KBM-7 (cell line): ENCODE measurements at places on chromosomes 6 and 20.

DNA sequence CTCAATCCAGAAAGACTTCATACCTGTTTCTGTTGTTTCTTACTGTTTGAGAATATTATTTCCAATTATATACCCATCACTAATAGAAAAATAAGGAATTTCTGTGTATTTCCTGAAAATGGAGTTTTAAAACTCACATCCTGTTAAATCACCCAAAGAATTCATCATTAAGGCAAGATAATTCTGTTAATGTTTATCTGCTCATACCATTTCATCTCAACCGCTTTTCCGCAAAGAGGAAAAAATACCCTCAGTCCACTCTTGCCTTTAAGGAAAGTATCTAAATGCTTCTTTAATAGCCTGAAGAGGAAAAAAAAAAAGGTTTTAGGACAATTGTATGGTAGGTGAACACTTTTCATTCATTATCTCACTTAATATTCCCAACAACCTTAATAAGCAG is 7.3 kb downstream of the TPMT start:
- no peak for DNase-seq

- no peak for DNase-seq
These were observed 210.9 kb downstream of the TBX18 start for GRCh38 chr6:84553527-84553926.

DNA sequence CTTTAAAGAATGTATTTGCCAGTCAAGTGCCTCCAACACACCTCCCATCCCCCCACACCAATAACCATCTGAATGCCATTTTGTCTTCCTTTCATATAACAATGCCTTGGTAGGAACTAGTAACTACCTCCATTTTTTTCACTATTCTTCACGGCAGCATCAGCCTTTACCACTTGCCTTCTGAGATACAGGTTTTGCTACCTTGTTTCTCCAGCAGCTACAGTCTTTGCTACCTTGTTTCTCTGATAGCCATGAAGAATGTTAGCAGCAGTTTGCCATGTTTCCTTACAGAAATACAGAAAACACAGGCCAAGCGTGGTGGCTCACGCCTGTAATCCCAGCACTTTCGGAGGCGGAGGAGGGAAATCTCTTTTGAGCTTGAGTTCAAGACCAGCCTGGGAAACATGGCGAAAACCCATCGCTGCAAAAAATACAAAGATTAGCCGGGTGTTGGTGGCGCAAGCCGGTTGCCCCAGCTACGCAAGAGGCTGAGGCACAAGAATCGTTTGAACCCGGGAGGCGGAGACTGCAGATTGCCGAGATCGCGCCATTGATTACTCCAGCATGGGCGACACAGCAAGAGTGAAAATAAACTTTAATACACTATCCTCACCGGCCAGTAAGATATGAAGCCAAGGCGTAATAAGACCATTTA is 100.9 kb downstream of the HFE start:
- DNase-seq, result peak; percentile 89

- DNase-seq, result no peak
These were observed 136.0 kb upstream of the TOP1 start for GRCh38 chr20:40892642-40893041.

GRCh38 chr6:92568541-92568940 is 850.8 kb downstream of the EPHA7 start:
- DNase-seq, result no peak

GRCh38 chr6:124008000-124008987 is 204.6 kb downstream of the NKAIN2 start:
- no peak for DNase-seq

- DNase-seq, result no peak
These were observed 11.3 kb downstream of the TFAP2A start for GRCh38 chr6:10403385-10404106.

- peak; percentile 38 for DNase-seq
These were observed 27.2 kb downstream of the VEGFA start for GRCh38 chr6:43796903-43797890.

DNA sequence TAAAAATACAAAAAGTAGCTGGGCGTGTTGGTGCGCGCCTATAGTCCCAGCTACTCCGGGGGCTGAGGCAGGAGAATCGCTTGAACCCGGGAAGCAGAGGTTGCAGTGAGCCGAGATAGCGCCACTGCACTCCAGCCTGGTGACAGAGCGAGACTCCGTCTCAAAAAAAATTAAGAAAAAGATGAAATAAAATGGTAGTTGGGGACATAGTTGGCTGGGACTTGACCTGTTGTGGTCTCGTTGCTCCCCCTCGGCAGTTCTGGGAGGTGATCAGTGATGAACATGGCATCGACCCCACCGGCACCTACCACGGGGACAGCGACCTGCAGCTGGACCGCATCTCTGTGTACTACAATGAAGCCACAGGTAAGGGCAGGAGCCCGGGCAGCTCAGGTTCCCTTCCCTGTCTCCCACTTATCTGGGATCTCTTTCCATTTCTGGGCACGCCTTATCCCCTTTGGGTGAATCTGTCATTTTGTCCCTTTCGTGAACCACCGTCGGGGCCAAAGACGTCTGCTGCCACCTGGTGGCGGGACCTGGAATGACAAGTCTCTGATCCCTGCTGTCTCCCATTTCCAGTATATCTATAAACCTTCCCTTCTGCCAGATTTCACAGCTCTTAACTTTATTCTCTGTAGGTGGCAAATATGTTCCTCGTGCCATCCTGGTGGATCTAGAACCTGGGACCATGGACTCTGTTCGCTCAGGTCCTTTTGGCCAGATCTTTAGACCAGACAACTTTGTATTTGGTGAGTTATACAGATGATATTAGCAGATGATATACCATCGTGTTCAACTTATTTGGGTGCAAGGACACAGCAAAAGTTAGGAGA is 2.3 kb downstream of the TUBB start:
- peak; percentile 94 for DNase-seq

GRCh38 chr6:148577687-148578488 is 168.9 kb upstream of the UST start:
- DNase-seq, result peak; percentile 78

GRCh38 chr20:9723501-9724202 is 115.2 kb downstream of the PAK5 start:
- DNase-seq, result no peak

GRCh38 chr6:113786168-113786567 is 71.0 kb upstream of the MARCKS start:
- DNase-seq, result no peak

GRCh38 chr6:139418481-139419132 is 44.2 kb upstream of the CITED2 start:
- DNase-seq, result no peak

- no peak for DNase-seq
These were observed 22.5 kb upstream of the OPN5 start for GRCh38 chr6:47759364-47759763.

- no peak for DNase-seq
These were observed 75.8 kb downstream of the CEBPB start for GRCh38 chr20:50266293-50267040.

- no peak for DNase-seq
These were observed 10.4 kb downstream of the CEP57L1 start for GRCh38 chr6:109105681-109106080.

DNA sequence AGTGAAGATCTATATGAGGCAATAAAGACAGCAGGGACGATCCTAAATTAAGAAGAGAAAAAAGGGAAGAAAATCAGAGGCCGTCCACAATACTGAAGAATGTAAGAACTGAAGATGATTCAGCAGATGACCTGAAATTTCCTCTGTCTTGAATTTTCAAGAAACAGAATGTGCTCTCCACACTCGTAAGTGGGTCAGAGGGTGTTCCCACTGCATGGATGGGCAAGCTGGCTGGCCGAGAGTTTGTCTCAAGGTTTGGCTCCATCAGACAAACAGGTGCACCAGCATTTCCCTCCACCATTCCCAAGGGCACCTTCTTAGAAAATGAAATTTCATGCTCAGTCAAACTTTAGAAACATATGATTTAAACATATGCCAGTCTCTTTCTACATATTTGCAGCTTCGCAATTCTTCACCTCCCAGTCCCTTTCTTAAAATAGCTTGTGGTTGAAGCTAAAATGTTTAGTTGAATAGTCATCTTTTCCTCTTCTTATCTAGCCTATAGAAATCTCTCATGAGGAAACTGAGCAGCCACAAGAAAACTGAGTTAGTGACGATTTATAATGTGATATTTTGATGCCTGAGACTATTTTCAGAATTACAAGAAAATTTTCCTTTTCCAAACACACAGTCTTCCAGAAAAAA is 576.4 kb downstream of the PRKN start:
- no peak for DNase-seq

DNA sequence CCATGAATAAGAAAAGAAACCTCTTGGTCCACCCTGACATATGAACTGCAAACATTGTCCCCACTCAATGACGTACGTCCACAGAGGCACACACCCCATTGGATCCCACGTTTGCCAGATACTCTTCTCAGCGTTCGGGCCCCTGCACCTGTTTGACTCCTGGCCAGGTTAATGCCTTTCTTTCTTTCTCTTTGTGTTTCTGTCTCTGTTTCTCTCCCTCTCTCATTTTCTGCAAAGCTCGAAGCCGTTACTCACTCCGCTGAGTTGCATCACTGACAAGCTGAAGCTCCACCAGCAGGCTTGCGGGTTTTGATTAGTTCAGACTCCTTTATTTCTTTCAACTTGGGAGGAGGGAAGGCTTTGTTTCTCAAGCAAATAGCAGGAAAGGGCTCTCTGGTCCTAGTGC is 135.5 kb upstream of the SUPT3H start:
- DNase-seq, result no peak

- DNase-seq, result no peak
These were observed 9.8 kb downstream of the ULBP2 start for GRCh38 chr6:149951626-149952025.

- no peak for DNase-seq
These were observed 6.0 kb downstream of the NELFCD start for GRCh38 chr20:58986968-58987517.

DNA sequence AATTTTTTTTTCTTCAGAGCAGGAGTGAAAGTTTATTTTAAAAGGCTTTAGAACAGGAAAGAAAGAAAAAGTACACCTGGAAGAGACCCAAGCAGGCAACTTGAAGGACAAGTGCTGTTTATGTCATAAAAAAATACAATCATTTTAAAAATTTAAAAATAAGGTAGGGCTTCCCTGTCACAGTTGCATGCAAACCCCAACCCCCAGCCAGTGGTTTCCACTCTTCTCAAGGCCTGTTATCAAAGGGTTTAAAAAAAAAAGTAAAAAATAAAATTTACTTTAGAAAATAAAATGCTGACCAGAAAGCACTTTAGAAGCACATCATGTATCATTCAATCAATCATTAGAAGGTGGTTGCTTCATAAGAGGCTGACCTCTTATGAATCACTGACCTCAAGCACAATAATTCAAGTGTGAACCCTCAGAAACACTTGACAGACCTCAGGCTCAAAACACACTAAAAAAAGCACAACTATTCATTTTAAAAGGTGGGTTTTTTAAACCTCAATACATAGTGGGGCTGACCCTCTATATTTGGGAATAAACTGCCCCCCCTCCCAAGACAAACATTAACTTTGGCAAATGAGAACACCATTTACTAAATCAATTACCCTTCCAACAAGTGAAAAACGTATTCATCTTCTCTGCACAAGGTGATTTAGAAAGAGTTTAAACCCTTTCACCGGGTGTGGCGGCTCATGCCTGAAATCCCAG is 15.6 kb downstream of the ILRUN start:
- DNase-seq, result no peak

DNA sequence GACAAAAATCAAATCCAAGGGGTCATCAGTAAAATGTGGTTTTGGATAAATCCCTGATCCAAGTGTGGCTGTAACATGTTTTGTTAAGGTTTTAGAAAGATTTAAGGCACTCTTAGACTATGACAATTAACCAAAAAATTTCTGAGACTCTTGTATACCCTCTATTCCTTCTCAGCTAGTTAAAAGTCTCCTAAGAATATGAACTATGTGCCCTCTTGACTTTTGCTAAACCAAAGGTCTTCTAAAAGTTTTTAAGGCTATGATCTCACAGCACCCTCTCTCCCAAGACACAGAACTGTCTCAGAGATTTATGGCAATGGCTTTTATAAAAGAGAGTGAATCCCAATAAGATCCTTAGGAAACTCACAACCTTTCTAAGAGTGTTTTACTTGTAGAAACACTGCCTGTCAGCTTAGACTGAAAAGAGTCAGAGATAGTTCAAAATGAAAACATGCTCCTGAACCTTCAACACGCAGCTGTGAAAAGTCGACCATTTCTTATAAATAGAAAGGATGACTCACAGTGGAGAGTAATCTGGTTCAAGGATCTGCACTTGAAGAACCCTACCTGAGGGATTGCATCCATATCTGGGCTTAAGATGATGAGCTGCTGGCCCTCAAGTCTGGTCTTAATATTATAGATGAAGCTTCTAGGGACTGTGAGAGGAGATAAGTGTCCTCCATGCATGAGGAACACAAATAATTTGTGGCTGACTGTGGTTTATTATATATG is 388.4 kb upstream of the GJE1 start:
- DNase-seq, result peak; percentile 9

GRCh38 chr6:140847262-140847645 is 1285.5 kb upstream of the GJE1 start:
- DNase-seq, result no peak

- no peak for DNase-seq
These were observed 1188.1 kb downstream of the EPHA7 start for GRCh38 chr6:92231171-92231701.

- DNase-seq, result no peak
These were observed 72.8 kb upstream of the ECI2 start for GRCh38 chr6:4208158-4208557.

GRCh38 chr6:142155895-142156757 is 9.1 kb downstream of the VTA1 start:
- DNase-seq, result peak; percentile 31

DNA sequence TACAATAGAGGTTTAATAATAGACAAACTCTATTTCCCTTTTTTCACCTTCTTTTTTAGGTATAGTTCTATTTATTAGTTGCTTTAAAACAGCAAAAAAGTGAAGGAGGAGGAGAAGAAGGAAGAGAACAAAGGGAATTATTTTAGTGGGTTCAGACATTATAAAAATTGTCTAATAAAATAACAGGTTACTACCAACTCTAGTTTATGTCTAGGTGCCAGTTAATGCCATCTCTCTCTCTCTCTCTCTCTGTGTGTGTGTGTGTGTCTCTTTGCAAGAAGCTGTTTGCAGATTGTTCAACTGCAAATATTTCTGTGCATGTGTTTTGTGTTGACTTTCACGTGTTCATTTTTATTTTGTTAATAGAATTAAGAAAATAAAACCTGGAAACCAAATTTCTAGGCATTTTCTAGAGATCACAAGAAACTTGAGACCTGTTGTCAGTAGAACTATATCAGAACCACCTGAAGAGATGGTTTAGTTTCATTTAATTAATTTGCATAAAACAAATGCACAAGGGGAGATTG is 313.5 kb upstream of the SGK1 start:
- no peak for DNase-seq

- DNase-seq, result no peak
These were observed 5.2 kb downstream of the SLC2A4RG start for GRCh38 chr20:63744574-63745423.
